ENCODE measurements at places on chromosomes 13 and 19.
A peak's percentile ranks its signal among the peaks of the same experiment; 100 is the strongest.

GRCh38 chr19:55494172-55494761 lies 6.0 kb downstream of the SSC5D start:
- peak; percentile 36 for DNase-seq

- no peak for DNase-seq
Measured at GRCh38 chr19:17963936-17964691, 2.8 kb upstream of the KCNN1 start.

- DNase-seq, result no peak
Measured at GRCh38 chr19:14377883-14378328, 3.3 kb upstream of the ADGRE5 start.

- no peak for DNase-seq
Measured at GRCh38 chr19:47802521-47803043, 1.8 kb downstream of the TPRX1 start.

- DNase-seq, result no peak
Measured at GRCh38 chr19:50710094-50710493, 9.5 kb downstream of the SHANK1 start.

DNA sequence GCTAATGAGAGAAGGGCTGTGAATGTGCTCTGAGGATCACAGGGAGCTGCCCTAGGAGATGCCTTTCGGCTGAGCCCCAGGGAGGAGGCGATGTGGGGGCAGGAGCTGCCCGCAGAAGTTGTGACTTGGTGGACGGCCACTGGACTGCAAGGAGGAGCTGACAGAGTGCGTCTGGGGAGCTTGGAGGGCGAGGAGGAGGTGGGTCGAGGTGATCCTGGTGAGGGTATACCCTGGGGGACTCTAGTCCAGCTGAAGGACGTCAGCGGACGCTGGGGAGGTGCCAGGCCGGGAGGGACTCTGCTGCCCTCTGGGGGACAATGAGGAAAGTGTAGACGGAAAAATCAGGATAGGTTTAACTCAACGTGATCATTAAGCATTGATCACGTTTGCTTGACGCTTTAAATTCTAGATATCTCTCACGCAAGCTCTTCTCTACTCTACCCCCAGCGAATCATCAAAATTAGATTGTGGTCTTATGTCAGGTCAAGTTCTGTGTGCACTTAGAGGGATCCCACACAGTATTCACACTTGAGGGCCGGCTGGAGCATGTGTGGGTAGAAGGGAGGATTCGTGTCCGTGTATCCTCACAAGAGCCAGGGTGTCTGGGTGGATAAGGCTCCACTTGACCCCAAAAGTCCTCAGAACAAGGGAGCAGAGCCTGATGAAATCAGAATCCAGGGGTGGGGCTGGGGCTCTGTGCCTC lies 3.3 kb upstream of the CEACAM7 start:
- no peak for DNase-seq

DNA sequence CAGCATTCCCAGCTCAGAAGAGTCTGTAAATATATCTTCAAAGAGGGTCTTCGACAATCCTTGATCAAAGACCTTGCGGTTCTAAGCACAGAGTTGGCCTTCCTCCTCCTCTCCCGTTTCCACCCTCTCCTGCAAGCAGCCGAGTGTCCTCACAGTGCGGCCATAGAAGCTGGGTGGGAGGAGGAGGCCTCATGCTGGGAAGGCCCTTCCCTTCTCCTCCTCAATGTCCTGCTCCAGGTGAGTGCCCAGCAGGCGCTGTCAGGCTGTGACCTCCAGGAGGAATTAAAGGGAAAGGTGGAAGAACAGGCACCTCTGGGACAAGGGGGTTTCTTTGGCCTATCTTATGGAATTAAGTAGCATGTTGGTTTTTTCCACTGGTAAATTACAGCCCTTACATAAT lies 674.2 kb upstream of the ARGLU1 start:
- no peak for DNase-seq

DNA sequence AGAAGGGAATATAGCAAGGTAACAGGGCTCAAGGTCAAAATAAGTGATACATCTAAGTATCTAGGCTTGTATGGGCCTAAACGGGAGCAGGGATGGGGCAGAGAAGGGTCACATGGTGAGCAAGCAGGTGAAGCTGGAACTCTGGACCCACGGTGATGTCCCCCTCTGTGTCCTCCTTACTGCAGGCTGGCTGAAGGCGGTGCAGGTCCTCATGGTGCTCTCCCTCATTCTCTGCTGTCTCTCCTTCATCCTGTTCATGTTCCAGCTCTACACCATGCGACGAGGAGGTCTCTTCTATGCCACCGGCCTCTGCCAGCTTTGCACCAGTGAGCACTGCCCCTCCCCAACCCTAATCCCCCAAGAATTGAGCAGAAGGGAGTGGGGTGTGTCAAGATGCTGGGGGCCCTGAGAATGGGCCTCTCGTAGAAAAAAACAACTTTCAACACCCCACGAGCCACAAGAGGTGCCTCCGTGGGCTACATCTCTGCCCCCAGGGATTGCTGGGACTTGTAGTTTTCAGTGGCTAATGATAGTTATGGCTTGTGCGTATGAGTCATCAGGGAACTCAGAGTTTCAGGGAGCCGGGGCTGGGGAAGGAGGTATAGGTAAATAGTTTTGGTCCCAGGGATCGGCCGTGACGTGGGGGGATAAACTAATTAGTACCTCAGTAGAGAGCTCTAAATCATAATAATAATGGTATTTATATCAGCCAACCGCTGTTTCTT lies 4.0 kb downstream of the EMP3 start:
- DNase-seq, result peak; percentile 47

GRCh38 chr19:46131485-46132143 lies 7.1 kb upstream of the IGFL3 start:
- DNase-seq, result peak; percentile 53

DNA sequence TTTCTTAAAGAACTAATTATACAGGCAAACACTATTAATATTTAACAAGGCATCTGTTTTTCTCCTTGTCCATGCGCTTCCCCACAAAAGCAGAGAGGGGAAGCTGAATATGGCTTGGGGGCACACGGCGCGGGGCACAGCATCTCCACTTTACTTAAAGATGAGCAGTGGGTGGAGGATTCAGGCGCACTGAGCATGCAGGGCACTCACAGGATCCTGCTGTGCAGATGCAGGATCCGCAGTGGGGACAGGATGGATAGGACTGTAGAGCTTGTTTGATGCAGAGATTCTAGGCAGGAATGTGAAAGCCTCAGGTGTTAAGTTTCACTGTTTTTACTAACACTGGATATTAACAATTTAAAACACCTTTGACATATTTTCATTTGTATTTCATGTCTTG lies 43.3 kb downstream of the ATP11A start:
- DNase-seq, result no peak

- DNase-seq, result peak; percentile 5
Measured at GRCh38 chr13:60047918-60048317, 115.8 kb downstream of the DIAPH3 start.

- DNase-seq, result no peak
Measured at GRCh38 chr19:32869369-32869965, at the start of gene SLC7A9. SLC7A9 (minus strand) TSS chr19:32869767; CDS start chr19:32868534, 1,233 bp downstream.

GRCh38 chr13:107421951-107422350 lies 793.4 kb downstream of the LIG4 start:
- peak; percentile 42 for DNase-seq

DNA sequence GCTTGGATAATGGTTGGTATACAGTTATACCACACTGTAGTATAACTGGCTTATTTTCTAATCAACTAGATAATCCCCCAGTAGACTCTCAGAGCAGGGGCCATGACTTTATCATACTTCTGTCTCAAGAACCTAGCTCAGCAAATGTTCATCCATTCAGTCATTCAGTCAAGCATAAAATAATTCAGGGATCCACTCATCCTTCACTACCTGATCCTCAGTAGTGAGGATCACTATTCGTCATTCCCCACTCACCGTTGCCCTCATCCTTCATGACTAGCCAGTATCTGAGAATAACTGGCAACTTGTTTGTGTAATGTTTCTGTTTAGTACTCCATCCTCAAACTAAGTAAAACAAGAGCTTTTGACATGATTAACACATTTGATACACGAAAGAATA lies 77.6 kb downstream of the TSC22D1 start:
- no peak for DNase-seq

- no peak for DNase-seq
Measured at GRCh38 chr19:29812881-29813275, 1.1 kb downstream of the CCNE1 start.

- no peak for DNase-seq
Measured at GRCh38 chr13:110063490-110064421, 243.2 kb downstream of the COL4A1 start.

DNA sequence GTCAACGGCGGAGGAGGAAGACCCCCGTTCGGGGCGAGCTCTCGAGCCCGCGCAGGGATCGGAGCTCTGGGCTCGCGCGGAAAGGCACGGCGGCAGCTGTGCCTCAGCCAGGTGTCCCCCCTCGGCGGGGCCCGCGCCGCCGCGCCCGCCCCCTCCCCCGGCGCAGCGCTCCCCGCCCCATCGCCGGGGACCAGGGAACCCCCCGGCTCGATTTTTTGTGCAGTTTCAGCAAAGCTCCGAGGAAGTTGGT lies 110.0 kb downstream of the KCNRG start:
- no peak for DNase-seq

- no peak for DNase-seq
Measured at GRCh38 chr19:14414926-14415690, 4.0 kb downstream of the DDX39A start.

DNA sequence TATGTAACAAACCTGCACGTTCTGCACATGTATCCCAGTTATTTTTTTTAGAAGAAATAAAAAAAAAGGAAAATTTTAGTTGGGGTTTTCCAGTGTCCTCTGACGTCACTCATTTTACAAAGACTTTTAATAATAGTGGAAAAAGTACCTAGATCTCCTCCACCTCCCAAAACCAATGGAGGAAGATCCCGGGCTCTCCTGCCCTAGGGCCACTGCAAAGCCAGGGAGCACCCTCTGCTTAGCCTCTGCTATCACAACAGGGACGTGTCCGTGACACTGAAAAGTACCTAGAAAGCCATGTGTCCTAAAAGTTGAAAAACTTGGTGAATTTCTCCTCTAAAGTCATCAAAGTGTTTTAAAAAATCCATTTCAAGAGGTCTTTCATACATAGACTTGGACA lies 46.7 kb upstream of the IRS2 start:
- DNase-seq, result no peak

DNA sequence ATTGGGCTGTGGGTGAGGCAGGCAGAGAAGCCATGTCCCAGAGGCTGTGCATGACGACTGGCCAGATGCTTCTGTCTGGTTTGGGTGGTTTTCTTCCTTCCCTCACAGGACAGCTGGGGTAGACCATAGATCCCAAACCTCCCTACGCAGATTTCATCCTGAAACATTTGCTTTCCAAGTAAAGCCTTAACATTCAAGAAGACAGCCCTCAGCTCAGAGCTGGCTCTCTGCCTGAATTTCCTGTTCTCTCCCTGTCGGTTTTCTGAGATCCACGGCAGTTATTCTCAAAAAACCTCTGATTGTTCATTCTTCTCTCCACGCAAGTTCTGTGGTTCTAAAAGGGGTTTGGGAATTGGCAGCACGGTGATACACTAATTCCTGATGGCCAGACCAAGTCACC lies 25.3 kb downstream of the UQCRFS1 start:
- DNase-seq, result no peak

DNA sequence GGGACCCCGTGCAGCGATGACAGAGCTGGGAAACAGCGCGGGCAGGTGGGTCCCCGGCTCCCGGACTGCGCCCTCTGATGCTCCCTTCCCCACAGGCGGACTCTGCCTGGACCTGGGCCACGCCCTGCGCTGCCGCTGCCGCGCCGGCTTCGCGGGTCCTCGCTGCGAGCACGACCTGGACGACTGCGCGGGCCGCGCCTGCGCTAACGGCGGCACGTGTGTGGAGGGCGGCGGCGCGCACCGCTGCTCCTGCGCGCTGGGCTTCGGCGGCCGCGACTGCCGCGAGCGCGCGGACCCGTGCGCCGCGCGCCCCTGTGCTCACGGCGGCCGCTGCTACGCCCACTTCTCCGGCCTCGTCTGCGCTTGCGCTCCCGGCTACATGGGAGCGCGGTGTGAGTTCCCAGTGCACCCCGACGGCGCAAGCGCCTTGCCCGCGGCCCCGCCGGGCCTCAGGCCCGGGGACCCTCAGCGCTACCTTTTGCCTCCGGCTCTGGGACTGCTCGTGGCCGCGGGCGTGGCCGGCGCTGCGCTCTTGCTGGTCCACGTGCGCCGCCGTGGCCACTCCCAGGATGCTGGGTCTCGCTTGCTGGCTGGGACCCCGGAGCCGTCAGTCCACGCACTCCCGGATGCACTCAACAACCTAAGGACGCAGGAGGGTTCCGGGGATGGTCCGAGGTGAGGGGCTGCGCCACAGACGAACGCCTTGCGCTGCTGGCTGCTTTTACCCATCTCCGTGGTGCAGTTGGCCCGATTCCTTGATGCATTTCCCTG lies 7.8 kb upstream of the SELENOV start:
- peak; percentile 44 for DNase-seq

DNA sequence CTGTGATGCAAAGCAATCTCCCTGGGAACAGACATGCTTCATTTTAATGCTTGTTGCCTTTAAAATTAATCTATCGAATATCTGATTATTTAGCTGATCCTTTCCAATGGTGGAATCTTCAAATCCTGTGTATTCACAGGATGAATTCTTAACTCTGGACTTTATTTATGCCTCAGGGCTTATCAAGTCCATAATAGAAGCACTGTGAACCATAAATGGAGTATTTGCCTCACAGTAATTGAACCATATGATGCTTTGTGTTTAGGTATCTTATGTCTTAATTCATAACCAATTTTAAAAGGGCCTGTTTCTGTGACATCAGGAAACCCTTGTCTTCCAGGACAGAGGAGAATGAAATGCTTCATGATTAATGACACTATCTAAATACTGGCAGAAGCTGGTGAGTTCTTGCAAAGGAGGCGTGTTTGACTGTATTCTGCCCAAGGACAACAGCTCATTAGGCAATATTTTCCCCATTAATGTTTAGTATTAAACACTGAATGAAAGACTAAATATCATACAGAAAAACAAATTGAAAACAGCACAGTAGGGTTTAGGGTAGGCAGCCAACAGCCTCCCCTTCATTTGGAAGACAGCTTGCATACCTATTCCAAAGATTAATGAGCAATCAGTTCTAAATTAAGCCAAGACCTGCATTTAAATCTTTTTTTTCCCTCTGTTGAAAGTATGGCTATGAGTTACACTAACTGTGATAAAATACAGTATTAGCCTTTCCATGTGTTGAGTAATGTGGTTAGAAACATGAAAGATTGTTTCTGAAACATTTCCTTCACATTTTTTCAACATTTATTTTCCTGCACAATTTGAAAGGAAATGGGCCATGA lies 709.4 kb downstream of the PCDH9 start:
- no peak for DNase-seq

Data from fibroblast of lung (primary cell).